ENCODE measurements at places on chromosomes 4 and X.

DNA sequence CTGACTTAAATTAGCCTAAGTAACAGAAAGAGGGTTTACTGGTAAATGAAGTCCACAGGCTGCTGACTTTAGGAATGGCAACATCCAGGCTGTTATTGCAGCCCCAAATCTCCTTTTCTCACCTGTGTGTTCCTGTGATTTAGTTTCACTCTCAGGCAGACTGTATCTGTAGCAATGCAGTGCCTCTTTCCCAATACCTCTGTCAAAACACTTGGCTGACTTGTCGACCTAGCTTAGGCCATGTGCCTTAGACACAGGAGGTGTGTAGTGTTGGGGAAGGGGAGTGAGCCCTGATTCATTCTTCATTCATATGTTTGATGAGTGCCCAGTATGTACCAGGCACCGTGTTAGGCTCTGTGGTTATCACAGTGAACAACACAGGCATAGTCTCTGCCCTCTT lies 46.9 kb downstream of the JADE3 start:
- no peak for DNase-seq

DNA sequence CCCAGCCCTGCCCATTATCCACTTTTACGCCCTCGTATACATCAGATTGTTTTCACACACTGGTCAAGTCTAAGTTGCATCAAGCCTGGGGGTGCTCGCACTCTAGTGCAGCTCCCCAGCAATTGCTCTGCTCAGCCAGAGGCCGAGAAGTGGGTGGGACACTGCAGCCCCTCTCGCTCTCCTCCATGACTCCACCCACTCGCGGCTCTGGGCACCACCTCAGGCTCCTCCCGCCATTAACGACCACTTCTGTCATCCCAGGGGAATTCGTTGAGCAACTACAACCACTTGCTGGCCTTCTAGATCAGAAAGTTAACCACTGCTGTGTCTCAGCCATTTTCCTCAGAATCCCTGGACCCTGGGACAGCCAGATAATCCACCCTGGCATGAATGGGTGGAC lies 53.6 kb downstream of the ETNPPL start:
- no peak for DNase-seq

GRCh38 chrX:38661561-38661960 lies 100.2 kb downstream of the TSPAN7 start:
- DNase-seq: no peak

DNA sequence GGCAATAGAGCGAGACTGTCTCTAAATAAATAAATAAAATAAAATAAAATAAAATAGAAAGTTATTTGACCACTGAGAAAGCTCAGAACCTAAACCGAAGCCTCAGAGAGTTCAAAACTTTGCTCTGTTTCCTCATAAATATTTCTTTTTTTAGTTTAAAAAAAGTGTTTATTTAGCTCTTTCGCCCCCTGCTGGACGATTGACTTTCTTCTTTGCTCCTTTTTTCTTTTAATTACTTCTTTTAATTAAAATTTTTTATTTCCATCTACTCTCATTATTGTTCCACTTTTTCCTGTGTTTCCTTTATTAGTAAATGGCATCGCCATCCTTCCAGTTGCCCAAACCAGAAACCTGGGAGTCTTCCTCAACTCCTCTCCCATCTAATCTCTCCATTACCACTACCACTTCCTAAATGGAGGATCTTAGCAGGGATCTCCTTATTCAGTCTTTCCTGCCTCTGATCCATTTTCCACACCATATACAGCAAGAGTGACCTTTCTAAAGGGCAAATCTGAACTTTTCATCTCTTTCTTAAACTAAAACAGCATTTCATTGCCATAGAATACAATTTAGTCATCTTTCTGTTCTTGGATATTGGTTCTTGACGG lies 728 bp upstream of the IL13RA2 start:
- DNase-seq: no peak

All from left kidney (tissue), 8 donors.